NCI-H1417 (cell line): ENCODE measurements at places on chromosomes 16 and 17.

- no peak for DNase-seq
Observed at GRCh38 chr17:247767-248166, 66.3 kb upstream of the DOC2B start.

- DNase-seq: no peak
Observed at GRCh38 chr16:66473051-66473571, 46.0 kb downstream of the BEAN1 start.

DNA sequence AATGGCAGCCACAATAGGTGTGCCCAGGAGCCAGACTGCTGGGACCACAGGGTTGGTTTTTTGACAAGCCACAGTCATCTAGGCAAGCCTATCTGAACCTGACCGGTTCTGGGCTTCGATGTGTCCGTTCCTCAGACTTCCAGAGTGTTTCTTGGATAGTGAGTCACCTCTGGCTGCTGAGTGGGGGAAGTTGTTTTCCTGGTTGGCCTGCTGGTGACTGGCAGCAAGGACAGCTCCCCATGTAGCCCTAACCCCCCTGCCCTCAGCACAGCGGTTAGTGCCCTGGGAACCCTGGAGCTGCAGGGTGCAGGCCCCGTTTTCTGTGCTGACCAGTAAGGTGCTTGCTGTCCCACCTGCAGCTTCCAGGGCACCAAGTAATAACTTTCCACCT lies 65.5 kb downstream of the PLD6 start:
- DNase-seq: no peak

GRCh38 chr16:73043828-73044467 lies 4.0 kb downstream of the ZFHX3 start:
- DNase-seq: no peak

DNA sequence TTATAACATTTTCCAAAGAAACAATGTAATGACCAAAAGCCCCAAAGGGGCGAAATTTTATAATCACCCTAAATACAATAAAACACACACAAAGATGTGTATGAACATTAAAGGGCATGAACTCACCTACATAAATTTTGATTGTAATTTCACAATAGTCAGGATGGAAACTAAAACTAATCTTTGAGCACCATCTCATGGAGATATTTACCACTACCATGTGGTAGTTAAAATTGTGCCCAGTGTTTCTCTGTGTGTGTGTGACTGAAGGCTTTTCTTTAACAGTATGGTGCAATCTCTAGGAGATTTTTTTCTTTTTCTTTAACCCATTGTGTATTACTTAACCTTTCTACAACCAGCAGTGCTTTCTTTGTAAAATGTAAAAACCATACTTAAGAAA lies 19.7 kb upstream of the MEIOC start:
- peak; percentile 71 for DNase-seq

GRCh38 chr16:84183911-84184591 lies 2.8 kb downstream of the TAF1C start:
- no peak for DNase-seq

DNA sequence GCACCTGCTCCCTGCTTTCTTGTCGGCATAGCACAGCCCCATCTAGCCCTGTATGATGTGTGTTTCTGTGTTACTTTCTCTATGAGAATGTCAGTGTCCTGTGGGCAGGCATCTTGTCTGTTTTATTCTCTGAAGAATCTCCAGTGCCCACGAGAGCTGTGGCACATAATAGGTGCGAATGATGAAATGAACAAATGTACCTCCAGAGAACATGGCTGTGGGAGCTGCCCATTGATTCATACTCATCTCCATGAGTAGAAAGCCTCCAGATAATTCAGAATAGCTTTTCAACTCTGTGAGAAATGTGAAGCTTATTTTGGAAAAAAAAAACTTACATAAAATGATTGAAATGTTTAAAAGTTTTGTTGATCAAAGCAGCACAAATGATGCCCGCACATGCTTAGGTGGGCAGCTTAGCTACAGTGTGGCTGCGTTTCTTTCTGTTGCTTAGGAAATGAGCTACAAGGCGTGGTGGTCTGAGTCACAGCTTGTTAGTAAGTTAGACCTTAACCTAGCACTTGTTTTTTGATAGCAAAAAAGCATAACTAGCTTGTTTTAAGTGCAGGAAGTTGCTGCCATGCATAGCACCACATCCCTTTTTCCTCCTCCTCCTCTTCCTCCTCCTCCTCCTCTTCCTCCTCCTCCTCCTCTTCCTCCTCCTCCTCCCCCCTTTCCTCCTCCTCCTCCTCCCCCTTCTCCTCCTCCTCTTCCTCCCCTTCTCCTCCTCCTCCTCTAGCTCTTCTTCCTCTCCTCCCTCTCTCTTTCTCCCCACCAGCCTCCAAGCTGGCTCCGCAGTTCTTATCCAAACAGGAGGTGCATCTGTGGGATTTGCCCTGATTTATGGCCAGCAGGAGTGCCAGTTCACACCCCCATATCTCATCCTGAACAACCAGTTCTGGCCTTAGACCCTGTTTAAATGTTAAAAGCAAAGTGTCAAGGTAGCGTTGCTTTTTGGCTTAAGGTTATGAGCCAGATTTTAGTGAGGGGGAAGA lies 221.5 kb downstream of the IRF8 start:
- no peak for DNase-seq

- DNase-seq: no peak
Observed at GRCh38 chr16:83623091-83623730, 184.6 kb upstream of the HSBP1 start.

- DNase-seq: no peak
Observed at GRCh38 chr16:12723681-12724080, 80.0 kb downstream of the CPPED1 start.

DNA sequence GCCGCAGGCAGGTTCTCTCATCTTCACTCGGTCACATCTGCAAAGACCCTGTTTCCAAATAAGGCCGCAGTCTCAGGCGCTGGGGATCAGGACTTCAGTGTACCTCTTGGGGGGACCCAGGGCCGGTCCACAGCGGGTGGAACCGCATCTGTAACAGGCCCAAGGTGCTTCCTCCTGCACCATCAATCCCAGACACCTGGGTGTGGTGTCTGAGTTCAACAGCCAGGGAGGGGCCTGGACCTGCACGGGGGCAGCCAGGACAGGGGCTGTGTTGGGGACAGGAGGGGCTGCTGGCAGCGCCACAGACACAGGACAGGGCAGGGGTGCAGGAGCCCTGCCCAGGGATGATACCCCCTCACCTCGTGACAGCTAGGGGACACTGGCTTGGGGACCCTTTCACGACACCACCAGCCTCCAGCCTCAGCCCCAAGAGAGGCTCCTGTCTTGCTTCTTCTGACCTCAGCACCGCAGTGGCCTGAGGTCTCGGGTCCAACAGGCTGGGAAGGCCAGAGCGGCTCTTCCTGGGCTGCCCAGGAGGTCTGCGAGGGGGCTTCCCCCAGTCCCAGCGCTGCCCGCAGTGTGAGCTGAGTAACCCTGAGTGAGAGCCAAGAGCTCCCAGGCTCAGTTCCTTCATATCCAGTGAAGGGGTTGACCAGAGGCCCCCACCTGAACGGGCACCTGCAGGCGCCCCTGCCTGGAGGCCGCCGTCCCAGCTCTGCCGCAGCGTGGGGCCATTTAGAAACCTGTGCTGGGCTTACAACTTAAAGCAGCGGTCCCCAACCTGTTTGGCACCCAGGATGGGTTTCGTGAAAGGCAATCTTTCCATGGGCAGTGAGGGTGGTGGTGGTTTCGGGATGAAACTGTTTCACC lies 30.7 kb upstream of the BAHCC1 start:
- DNase-seq: no peak

- DNase-seq: no peak
Observed at GRCh38 chr17:67862614-67863217, 37.4 kb downstream of the BPTF start.
